Pulmonary artery endothelial cell (primary cell): ENCODE measurements at places on chromosomes 11 and 22. TPM values are rescaled to one million over a fixed set of nuclear protein-coding genes. Genes with fewer than 3 reads are reported as not detected.

The RNF214 gene
- 8.6 and 9.9 TPM in 2 replicates for total RNA-seq

The INPP5J gene
- total RNA-seq: 0.20 and 0.25 TPM in 2 replicates

The RFPL3 gene
- not detected in 2 replicates for total RNA-seq

The KCNJ1 gene
- 0.11 TPM in 1 of 2 replicates, not detected in the other for total RNA-seq

The SEPTIN5 gene
- total RNA-seq: 11.1 and 11.8 TPM in 2 replicates

The TRIM48 gene
- not detected in 2 replicates for total RNA-seq

The FAM180B gene
- 0.07 TPM in 1 of 2 replicates, not detected in the other for total RNA-seq

- DNase-seq: no peak
These were observed 1.6 kb upstream of the MRPL16 start for GRCh38 chr11:59812220-59812619.

DNA sequence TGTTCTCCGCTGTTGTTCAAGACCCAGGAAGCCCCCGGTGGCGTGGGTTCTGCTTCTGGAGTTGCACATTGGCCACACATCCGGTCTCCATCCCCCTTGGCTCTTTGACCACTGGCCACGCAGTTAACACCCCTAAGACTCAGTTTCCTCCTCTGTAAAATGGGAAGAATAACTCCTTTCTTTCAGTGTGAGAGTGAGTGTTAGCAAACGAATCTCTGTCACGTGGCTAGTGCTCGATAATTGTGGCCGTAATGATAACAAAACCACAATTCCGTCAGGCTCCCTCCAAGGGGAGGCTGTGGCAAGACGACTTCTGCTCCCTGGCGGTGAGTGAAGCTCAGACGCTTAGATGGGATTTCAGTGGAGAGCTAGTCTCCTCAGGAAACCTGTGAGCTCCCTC, 315.2 kb upstream of the B3GAT1 start:
- no peak for DNase-seq

DNA sequence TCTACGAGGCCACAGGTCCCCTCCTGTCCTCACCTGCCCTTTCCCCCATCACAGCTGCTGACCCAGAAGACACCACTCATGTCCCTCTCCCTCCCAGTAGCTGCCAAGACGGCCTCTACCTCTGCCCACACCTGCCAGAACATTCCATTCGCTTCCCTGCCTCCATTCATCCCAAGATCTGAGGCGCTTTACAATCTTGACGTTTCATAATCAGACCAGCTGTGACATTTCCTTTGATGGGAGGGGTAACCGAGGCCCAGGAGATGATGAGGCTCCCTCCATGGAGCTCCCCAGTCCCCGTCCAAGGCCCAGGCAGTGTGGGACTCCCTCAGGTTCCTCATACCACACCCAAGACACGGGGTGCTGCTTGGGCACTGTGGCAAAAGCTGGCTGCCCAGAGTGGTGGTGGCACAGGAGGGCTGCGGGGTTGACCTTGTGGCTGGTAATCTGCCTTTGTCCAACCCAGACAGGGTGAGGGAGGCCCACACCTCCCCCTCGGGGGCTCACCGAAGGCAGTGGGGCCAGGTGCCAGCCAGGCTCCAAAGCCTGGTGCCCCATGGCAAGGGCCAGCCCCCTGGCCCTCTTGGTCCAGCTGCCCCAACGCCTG, 17.3 kb downstream of the PHLDA2 start:
- DNase-seq: no peak

DNA sequence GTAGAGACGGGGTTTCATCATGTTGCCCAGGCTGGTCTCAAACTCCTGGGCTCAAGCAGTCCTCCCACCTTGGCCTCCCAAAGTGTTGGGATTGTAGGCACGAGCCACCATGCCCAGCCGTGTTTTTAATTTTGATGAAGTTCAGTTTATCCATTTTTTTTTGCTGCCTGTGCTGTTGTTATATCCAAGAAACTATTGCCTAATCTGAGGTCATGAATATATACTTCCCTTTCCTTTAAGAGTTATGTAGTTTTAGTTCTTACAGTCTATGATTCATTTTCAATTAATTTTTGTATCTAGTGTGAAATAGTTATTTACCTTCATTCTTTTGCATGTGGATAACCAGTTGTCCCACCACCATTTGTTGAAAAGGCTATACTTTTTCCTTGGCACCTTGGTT, 50.3 kb upstream of the SORL1-AS1 start:
- DNase-seq: no peak

- DNase-seq: no peak
These were observed 46.2 kb upstream of the CTTN start for GRCh38 chr11:70352100-70352499.

DNA sequence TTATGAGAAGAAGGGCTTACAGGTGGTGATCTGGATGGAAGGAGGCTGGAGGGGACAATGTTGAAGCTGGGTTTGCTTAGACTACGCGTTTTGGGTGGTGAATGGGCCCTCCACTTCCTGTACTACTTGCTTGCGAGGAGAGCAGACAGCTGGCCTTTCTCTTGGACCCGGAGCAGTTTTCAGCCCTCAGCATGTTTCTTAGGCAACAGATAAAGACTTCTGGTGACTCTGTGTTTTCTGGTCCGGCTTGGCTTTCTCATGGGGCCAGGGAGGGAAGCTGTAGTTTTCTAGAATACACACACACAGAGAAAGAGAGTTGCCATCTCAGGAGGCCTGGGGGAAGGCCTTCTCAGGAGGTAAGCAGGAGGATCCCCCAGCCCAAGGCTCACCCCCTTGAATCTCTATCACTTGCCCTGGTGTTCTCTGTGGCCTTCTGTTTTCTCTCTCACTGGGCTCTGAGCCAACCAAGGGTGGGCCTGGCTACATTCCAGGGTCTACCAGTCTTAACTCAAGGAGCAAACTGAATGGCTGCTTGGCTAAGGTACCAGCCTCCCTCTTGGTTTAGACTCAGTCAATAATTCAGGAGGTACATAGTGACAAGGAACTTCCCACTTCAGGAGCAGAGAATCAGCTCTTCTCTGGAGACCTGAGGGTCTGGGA, 2.4 kb downstream of the CCS start:
- DNase-seq: no peak

- peak; percentile 87 for DNase-seq
These were observed 88.9 kb downstream of the MAML2 start for GRCh38 chr11:96254087-96254486.

- DNase-seq: no peak
These were observed 47.0 kb downstream of the YAP1 start for GRCh38 chr11:102157219-102157618.

DNA sequence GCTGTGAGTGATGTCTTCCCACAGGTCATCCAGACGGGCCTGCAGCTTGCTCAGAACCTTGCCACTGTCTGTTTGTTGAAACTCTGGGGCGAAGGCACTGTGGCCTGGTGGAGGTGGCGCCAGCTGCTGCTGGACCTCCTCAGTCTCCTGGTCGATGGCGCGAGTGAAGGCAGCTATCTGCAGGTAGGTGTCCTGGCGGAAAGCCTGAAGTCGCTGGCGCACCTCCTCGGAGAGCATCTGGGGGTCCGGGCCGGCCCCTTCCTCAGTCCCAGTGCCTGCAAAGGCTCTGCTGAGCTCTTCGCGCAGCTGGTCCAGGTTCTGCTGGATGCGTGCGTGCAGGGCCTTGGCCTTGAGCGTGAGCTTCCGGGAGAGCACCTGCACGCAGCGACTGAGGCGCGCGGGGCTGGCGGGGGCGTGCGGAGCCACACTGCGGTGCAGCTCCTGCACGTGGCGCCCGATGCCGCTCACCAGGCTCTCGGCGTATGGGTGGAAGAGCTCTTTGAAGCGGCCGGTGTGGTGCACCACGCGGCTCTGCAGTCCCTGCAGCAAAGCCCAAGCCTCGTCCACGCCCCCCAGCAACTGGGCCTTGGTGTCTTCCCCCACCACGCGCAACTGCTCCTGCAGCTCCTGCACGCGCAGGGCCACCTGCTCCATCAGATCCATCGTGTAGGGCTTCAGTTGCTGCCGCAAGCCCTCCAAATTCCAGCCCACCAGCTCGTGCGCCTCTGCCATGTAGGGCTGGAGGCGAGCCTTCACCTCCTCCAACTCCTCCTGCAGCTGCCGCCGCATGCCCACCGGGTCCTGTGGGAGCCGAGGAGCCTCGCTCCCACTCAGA, 1.3 kb downstream of the APOA5 start:
- DNase-seq: no peak

DNA sequence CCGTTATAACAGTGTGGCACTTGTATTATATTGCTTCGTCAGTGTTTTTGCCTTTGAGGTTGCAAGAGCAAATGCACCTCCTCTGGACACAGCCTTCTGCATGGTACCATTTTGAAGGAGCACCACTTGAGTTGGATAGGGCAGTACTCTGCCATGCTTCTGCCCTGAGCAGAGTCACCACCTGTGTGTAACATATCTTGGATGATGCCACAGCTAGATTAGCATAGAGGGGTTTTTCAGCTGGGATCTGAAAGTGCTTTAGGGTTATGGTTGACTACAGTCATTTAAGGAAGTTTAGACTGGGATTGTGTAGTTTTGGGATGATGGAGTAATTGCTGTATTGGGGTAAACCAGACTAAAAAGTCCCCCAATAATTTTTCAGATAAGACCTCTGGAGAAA, 78.8 kb downstream of the PPP6R3 start:
- DNase-seq: no peak

DNA sequence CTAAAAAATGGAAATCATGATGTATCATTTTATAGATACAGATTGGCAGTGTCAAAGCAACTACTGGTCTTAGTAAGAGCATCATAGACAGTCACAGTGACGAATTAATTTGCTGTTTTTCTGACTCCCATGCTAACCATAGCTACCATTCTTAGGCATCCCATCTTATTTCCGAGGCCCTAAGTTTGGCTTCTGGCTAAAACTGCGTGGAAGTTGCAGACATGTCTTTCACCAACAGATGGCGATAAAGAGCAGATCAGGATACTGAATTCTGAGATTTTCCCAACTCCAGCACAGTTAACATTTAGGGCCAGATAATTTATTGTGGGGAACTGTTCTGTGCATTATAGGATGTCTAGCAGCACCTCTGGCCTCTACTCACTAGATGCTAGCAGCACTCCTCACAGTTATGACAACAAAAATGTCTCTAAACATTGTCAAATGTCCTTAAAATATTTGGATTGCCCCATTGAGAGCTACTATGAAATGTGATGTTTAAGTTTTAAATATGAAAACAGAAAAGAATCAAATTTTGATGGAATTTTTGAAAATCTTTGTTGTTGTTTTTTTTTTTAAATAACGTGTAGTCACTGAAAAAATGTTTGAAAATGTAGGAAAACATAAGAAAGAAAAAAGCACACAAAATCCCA, 16.3 kb downstream of the OR2AG2 start:
- no peak for DNase-seq

DNA sequence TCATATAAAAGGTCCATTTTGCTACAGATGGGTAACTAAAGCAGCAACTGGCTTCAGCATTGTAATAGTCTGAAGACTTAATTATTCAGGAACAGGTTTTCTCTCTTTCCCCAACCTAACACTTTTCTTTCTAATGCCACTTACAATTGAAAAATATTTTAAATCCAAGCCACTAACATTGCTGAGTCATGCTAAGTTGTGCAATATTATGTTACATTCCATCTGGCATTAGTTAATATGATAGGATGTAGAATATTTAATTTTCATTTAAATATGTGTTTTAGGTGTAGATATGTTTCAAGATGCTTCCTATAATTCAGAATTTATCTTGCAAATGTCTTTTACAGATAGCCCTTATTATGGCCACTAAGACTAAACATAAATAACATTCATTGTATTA, 98.6 kb downstream of the KIF18A start:
- DNase-seq: no peak

- DNase-seq: no peak
These were observed 112.7 kb downstream of the FAR1 start for GRCh38 chr11:13781153-13781552.

GRCh38 chr22:36934418-36935312, 21.2 kb downstream of the CSF2RB start:
- DNase-seq: no peak

DNA sequence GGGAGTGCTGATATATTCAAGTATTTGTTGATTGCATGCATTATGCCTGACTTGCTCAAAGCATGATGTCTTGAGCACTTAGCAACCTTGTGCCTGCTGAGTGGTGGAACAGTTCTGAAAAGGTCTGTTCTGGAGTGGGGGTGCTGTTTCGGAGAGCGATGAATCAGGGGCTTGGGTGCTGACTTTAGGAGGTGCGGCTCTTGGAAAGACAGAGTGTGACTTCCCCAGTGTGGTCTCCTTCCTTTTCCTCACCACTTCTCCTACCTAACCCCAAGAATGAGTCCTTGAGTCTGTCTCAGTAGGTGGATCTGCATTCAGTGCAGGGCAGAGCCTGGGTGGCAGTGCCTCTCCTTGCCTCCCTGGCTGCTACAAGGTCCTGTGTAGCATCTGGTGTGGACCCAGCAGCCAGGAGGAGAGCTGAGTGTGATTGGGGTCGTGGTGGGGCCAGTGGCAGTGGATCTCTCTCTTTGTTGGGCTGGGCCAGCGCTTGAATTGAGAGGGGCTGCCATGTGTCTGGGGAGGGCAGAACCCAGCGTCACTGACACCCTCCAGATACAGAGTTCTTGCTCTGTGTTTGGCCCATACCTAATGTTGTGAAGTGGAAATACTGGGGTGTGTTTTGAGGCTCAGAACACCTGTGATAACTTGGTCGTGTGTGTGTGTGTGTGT, 35.9 kb downstream of the ST3GAL4 start:
- DNase-seq: no peak

DNA sequence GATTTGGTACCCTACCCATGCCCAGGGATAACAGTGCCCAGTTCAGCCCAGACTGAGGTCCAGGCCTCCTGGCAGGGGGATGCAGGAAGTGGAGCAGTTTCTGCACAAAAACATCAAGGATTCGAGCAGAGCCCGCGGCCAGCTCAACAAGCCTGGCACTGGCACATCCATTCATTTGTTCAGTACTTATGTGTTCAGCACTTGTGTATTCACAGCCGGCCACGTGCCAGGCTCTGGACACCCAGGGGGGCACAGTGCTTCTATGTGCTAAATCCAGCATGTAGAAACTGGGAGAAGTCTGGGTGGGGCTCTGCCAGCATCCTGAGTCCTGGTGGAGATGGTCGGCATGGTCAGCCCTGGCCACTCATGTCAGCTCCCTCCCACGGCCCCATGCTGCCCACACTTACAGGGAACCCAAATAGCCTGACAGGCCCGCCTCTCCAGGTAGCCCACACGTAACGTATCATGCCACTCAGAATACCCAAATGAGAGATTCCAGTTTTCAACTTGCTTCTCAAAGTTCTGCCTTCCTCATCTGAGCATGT, 28.5 kb downstream of the LINC01488 start:
- DNase-seq: no peak

- DNase-seq: no peak
These were observed 10.8 kb upstream of the OR51D1 start for GRCh38 chr11:4626207-4627099.

DNA sequence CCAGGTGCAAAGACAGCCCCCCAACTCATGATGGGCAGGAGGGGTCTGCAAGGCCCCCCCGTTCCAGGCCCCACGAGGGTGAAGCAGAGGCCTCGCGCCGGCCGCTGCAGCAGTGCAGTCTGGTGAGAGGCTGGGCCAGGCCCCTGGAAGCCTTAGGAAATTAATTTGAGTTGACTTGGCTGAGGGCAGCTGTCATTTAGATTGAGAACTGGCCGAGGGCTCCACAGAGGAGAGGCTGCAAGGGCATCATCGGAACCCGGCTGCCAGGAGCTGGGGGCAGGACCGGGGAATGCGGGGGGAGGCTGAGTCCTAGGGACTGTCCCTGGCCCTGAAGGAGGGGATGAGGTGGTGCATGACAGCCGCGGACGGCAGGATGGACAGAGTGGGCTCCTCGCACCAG, 39.9 kb downstream of the MN1 start:
- no peak for DNase-seq

GRCh38 chr11:17839450-17839849, 104.9 kb downstream of the KCNC1 start:
- DNase-seq: no peak
